ENCODE measurements at places on chromosomes 3 and 15. TPM values are rescaled to one million over a fixed set of nuclear protein-coding genes. Genes with fewer than 3 reads are reported as not detected.

GRCh38 chr15:93485438-93486327, 396.7 kb upstream of the RGMA start:
- H3K27me3 ChIP-seq, result no peaks in the 10 kb centered on the region
- no peak for DNase-seq
- H3K4me3 ChIP-seq, result no peak overlapping the region
- no peaks in the 10 kb centered on the region for H3K36me3 ChIP-seq
- no peak overlapping the region for H3K27ac ChIP-seq

- H3K36me3 ChIP-seq, result no peaks in the 10 kb centered on the region
- H3K27me3 ChIP-seq, result no peaks in the 10 kb centered on the region
- no peak overlapping the region for H3K27ac ChIP-seq
- peaks cover 4% of the 10 kb centered on the region for H3K4me1 ChIP-seq
- DNase-seq, result no peak
Observed at GRCh38 chr3:144128108-144128892, 156.7 kb downstream of the DIPK2A start.

GRCh38 chr3:192772240-192772894, 45.0 kb upstream of the FGF12 start:
- DNase-seq, result no peak
- H3K27ac ChIP-seq, result no peak overlapping the region
- H3K36me3 ChIP-seq, result no peaks in the 10 kb centered on the region

The SLC12A8 gene
- 0.58 TPM for total RNA-seq

DNA sequence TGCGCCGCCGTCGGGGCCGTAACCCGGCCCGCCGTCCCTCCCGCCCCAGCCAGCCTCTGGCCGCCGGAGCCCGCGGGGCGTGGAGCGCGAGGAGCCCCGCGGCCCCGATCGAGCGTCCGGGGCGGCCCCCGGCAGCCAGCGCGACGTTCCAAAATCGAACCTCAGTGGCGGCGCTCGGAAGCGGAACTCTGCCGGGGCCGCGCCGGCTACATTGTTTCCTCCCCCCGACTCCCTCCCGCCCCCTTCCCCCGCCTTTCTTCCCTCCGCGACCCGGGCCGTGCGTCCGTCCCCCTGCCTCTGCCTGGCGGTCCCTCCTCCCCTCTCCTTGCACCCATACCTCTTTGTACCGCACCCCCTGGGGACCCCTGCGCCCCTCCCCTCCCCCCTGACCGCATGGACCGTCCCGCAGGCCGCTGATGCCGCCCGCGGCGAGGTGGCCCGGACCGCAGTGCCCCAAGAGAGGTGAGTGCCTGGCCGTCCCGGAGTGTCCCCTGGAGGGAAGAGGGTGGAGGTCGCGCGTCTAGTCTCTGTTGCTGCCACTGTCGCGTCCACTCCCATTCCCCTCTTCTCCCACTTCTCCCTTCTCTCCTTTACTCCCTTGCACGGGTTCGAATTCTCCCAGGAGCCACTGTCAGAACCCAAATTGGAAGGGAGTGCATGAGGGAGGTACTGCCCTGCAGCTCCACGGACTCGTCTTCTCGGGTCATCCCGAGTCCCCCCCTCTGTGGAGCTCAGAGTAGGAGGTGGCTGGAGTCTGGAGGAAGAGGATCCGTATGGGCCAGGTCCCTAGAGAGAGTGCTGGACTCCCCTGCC, 585 bp downstream of the CSK start:
- H3K4me1 ChIP-seq, result peaks cover 81% of the 10 kb centered on the region
- no peak for DNase-seq
- no peaks in the 10 kb centered on the region for H3K27me3 ChIP-seq
- peak overlapping the region; percentile 94 for H3K4me3 ChIP-seq

- H3K36me3 ChIP-seq, result no peaks in the 10 kb centered on the region
- no peak for DNase-seq
- no peaks in the 10 kb centered on the region for H3K27me3 ChIP-seq
- H3K27ac ChIP-seq, result no peak overlapping the region
- H3K4me3 ChIP-seq, result no peak overlapping the region
- H3K4me1 ChIP-seq, result no peaks in the 10 kb centered on the region
Observed at GRCh38 chr3:173958805-173959204, 561.3 kb downstream of the NLGN1 start.

- no peaks in the 10 kb centered on the region for H3K4me1 ChIP-seq
- H3K27me3 ChIP-seq, result no peaks in the 10 kb centered on the region
- H3K27ac ChIP-seq, result no peak overlapping the region
- H3K4me3 ChIP-seq, result no peak overlapping the region
Observed at GRCh38 chr3:61719278-61719977, 158.1 kb downstream of the PTPRG start.

DNA sequence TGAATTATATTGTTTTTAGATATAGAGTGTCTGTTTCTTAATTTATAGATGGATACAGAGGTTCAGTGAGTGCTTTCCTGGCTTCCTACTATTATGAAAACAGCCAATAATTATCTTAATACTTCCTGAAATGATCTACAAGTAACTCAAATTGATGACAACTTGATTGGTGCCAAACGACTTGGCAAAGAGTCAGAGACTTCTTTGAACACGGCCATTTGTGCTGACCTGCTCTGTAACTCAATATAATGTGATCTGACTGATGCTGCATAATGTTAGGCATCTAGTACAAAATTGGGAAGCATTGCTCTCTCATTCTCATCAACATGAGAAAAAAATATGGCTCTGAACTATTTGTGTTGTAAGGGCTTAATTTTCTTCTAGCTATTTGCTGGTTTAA, 193.9 kb downstream of the DIPK2A start:
- peaks cover 3% of the 10 kb centered on the region for H3K4me1 ChIP-seq
- H3K27ac ChIP-seq, result no peak overlapping the region
- DNase-seq, result no peak
- no peak overlapping the region for H3K4me3 ChIP-seq

The CNBP gene
- total RNA-seq, result 303 TPM

DNA sequence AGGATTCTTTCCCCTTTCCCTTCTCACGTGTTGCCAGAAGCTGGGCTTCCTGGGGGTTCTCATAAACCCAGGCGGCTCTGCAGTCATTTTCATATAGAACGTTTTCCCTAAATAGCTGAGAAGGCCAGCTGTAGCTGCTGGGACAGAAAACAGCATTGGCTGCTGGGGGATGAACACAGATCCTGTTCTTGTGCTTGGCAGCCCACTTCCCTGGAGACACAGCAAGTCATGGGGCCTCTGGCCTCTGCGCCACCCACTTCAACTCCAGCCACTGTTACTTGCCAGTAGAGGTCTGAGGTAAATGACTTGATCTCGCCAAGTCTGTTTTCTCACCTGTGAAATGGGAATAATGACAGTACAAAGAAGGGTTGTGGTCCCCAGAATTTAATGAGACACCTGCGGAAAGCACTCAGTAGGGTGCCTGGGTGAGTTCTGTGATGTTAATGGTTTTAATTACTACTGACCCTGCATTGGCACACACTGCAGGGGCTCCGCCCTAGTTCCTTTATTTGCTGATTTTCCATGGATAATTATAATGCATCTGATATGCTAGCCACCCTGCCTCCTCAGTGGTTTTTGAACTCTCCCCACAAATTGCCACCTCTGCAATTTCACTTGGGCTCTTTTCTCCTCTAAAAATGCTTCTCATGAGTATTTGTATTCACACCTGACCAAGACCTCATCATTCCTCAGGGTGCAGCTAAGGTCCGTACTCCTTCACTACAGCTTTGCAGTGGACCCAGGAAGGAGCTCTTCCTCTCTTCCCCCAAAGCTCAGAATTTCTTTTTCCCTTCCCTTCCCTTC, 274.7 kb downstream of the RPLP1 start:
- DNase-seq, result no peak
- H3K4me1 ChIP-seq, result peaks cover 26% of the 10 kb centered on the region
- H3K27ac ChIP-seq, result no peak overlapping the region
- H3K36me3 ChIP-seq, result no peaks in the 10 kb centered on the region
- H3K4me3 ChIP-seq, result no peak overlapping the region
- peaks cover 3% of the 10 kb centered on the region for H3K27me3 ChIP-seq

- H3K27me3 ChIP-seq, result peaks cover 8% of the 10 kb centered on the region
- H3K27ac ChIP-seq, result no peak overlapping the region
- H3K4me3 ChIP-seq, result no peak overlapping the region
- no peak for DNase-seq
Observed at GRCh38 chr15:78663703-78664102, 22.7 kb upstream of the CHRNB4 start.

- peaks cover 23% of the 10 kb centered on the region for H3K4me1 ChIP-seq
- no peak for DNase-seq
- H3K36me3 ChIP-seq, result peaks cover 1% of the 10 kb centered on the region
Observed at GRCh38 chr3:136247855-136248590, 2.1 kb upstream of the PCCB start.

The CYP8B1 gene
- total RNA-seq, result not detected

The GOLGA6C gene
- total RNA-seq, result not detected

- DNase-seq, result no peak
- H3K36me3 ChIP-seq, result no peaks in the 10 kb centered on the region
- H3K27ac ChIP-seq, result no peak overlapping the region
Observed at GRCh38 chr3:54188176-54188791, 65.9 kb downstream of the CACNA2D3 start.

GRCh38 chr3:10300087-10300486, 7.3 kb upstream of the GHRL start:
- H3K27me3 ChIP-seq, result no peaks in the 10 kb centered on the region
- H3K27ac ChIP-seq, result peak overlapping the region; percentile 47
- H3K4me1 ChIP-seq, result peaks cover 8% of the 10 kb centered on the region

DNA sequence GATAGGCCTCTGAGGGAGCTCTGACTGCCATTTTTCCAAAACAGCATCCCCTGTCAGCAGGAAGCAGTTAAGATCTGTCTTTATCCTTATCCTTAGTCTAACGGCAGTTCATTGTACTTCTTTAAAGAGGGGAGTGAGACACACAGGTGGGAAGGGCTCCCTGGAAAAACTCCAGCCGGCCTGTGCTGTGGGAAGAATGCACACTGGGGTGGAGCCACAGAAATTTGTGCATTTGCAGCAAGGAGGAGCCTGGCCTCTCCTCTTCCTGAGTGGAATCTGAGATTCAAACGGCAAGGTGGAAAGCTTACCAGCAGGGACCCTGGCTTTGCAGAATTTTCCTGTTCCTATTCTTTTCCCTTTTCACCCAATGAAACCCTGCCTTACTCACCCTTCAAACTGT, 1209.4 kb downstream of the ROBO2 start:
- H3K4me3 ChIP-seq, result no peak overlapping the region
- no peak for DNase-seq
- no peaks in the 10 kb centered on the region for H3K27me3 ChIP-seq
- no peak overlapping the region for H3K27ac ChIP-seq

The TLR9 gene
- 10.4 TPM for total RNA-seq

GRCh38 chr15:62902821-62903220, 139.7 kb upstream of the TPM1 start:
- no peaks in the 10 kb centered on the region for H3K4me1 ChIP-seq
- no peak for DNase-seq
- H3K27me3 ChIP-seq, result peaks cover 4% of the 10 kb centered on the region
- H3K4me3 ChIP-seq, result no peak overlapping the region
- H3K36me3 ChIP-seq, result no peaks in the 10 kb centered on the region

- H3K4me3 ChIP-seq, result peak overlapping the region; percentile 25
- H3K4me1 ChIP-seq, result peaks cover 22% of the 10 kb centered on the region
- H3K27ac ChIP-seq, result no peak overlapping the region
- no peaks in the 10 kb centered on the region for H3K36me3 ChIP-seq
Observed at GRCh38 chr3:42500091-42500490, 2.4 kb upstream of the VIPR1 start.

GRCh38 chr3:59319442-59319841, 269.6 kb upstream of the CFAP20DC start:
- H3K36me3 ChIP-seq, result no peaks in the 10 kb centered on the region
- no peaks in the 10 kb centered on the region for H3K4me1 ChIP-seq
- H3K4me3 ChIP-seq, result no peak overlapping the region
- no peaks in the 10 kb centered on the region for H3K27me3 ChIP-seq

The LCTL gene
- total RNA-seq, result not detected

DNA sequence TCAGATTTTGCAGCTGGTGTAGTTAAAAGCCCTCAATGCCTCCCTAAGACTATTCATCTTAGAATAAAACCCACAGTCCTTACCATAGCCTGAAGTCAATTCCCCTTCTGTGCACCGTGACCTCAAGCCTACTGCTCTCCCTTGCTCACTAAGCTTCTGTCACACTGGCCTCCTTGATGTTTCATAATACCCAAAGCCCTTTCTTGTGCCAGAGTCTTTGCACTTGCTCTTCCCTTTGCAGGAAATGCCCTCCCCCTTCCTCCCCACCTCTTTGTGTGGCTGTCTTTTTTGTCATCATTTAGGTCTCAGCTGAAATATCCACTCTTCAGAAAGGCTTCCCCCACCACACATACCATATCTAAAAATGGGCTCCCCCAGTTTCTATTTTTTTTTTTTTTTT, 4.2 kb upstream of the PLEKHO2 start:
- H3K4me1 ChIP-seq, result peaks cover 25% of the 10 kb centered on the region
- no peaks in the 10 kb centered on the region for H3K27me3 ChIP-seq
- H3K27ac ChIP-seq, result peak overlapping the region; percentile 27
- H3K4me3 ChIP-seq, result no peak overlapping the region
- H3K36me3 ChIP-seq, result peaks cover 5% of the 10 kb centered on the region

GRCh38 chr3:175246234-175246633, 387.1 kb downstream of the NAALADL2 start:
- H3K27me3 ChIP-seq, result no peaks in the 10 kb centered on the region
- H3K36me3 ChIP-seq, result no peaks in the 10 kb centered on the region
- no peaks in the 10 kb centered on the region for H3K4me1 ChIP-seq
- no peak overlapping the region for H3K4me3 ChIP-seq
- no peak for DNase-seq
- no peak overlapping the region for H3K27ac ChIP-seq

The CCRL2 gene
- total RNA-seq, result 1.9 TPM

DNA sequence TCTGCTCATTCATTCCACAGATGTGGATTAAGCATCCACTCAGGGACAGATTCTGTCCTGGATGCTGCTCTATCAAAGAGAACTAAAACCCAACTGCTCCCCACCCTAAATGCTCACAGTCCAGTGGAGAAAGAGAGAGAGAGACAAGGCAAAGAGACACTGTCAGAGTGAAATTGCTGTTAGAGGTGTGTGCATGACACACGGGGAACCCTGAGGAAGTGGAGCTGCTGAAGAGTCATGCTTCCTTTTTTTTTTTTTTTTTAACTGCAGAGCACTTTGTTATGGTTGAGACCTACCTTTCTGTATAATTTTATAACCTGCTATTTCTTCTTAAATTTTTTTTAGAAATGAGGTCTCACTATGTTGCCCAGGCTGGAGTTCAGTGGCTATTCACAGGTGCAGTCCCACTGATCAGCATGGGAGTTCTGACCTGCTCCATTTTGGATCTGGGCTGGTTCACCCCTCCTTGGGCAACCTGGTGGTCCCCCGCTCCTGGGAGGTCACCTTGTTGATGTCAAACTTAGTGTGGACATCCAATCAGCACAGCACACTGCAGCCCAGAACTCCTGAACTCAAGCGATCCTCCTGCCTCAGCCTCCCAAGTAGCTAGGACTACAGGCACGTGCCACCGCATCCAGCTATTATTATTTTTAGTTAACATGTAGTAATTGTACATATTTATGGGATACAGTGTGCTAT, 18.2 kb upstream of the PSTPIP1 start:
- no peak for DNase-seq
- H3K36me3 ChIP-seq, result no peaks in the 10 kb centered on the region
- no peak overlapping the region for H3K4me3 ChIP-seq
- H3K4me1 ChIP-seq, result peaks cover 6% of the 10 kb centered on the region

DNA sequence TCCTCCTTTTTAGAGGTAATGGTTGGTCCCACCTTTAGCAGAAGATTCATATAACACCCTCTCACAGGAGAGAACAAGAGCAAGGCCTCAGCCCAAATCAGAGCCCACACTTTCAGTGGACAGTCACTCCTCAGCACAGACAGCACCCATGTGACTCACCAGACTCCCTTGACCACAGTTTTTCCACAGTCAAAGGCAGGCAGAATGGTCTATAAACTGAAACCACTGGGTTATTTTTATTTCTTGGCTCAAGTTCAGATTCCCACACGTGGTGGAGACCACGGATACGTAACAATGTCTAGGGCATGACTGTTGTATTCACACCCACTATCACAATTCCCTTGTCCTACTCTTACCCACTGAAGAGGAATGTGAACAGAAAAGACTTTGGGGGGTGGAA, 237.8 kb upstream of the UBE2E1 start:
- H3K4me1 ChIP-seq, result peaks cover 21% of the 10 kb centered on the region

All from activated B cell treated with CpG ODN at 0.5 μM for 24 hours (primary cell).